ENCODE measurements at places on chromosomes 5 and 9.

DNA sequence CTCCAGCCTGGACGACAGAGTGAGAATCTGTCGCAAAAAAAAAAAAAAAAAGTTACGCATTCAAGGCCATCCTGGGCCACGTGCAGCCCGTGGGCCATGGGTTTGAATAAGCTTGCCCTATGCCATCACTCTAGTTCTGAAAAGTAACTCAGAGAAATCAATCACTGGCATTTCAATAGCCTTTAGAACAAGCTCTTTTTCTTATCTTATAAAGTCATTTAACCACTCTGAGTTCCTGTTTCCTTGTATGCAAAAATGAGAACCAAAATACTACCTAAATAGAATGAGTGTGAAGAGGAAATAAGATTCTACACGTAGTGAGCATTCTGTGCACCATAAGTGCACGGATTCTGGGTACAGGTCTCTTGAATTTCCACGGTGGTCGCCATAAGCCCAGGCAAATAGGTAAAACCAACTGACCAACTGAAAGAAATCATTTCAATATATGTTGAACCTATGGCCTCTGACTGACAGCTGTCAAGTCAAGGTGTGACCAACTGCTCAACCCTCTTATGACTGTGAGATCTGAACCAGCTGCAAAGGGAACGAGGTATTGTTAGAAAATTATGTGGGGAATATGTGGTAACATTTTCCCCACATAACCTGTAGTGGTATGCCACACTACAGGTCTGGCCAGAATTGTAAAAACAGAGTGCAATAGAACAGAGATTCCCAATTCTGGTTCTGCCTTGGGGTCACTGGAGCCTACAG lies 143.9 kb upstream of the LHFPL2 start:
- no peak for DNase-seq

GRCh38 chr5:157917899-157918809 lies 59.2 kb upstream of the CLINT1 start:
- peak; percentile 30 for DNase-seq

GRCh38 chr5:1029945-1030625 lies 21.5 kb downstream of the NKD2 start:
- DNase-seq: no peak

DNA sequence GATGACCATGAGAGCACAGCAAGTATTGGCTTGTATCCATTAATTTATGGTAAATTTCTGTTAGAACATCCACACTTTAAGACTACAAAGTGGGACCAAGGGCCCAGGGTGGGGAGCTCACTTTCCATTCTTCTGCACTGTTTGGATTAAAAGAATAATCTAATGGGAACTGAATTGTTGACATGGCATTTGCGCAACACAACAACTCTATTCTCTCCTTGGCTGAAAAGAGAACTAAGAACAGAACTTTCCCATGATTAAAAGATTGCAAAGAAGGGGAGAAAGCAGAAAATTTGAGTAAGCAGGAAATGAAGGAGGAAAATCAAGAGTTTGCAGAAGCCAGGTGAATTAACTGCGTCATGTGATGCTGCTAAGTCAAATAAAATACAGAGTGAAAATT lies 143.4 kb downstream of the HINT1 start:
- no peak for DNase-seq

DNA sequence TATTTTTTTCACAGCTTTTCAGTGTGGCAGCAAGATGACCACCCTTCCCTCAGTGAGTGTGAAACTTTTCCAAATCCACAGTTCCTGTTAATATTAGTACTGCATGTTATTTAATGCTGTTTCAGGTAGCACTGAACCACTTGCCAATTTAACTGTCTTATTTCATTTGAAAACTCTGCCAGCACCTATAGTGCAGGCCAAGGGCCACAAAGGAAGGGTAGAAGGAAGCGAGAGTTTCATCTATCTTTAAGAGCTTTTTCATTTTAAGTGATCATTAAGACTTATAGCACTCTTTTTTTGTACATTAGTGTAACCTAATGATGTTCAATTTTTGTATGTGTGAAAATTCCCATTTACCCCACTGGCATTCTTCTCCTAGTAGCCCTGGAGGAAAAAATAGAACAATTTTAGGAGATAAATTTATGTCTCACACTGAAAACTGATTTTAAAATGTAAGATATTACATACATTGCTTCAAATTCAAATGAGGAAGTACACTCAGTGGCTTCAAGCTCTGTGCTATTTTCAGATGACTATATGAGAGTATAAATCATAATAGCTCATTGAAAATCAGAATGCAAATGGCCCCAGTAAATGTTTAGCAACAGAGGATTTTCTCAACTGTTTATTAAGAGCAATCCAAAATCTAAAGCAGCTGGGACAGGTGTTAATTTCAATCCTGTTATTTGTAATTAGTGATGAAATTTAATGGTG lies 820.5 kb downstream of the PTPRD start:
- no peak for DNase-seq

GRCh38 chr5:83718195-83718825 lies 2.3 kb downstream of the HAPLN1 start:
- DNase-seq: peak; percentile 28
